Fibroblast of lung (primary cell): ENCODE measurements at places on chromosomes 12 and 14. TPM values are rescaled to one million over a fixed set of nuclear protein-coding genes. Genes with fewer than 3 reads are reported as not detected.

Gene LRCOL1
- 0.17 TPM in 1 of 2 replicates, not detected in the other for total RNA-seq

Gene FOXG1
- total RNA-seq = not detected in 2 replicates

Gene EID3
- total RNA-seq = 8.2 and 18.0 TPM in 2 replicates

- DNase-seq = peak; percentile 70
- H3K27me3 ChIP-seq = no peaks in the 10 kb centered on the region
- H3K4me1 ChIP-seq = no peaks in the 10 kb centered on the region
- H3K36me3 ChIP-seq = peaks cover 1% of the 10 kb centered on the region
- no peak overlapping the region for H3K27ac ChIP-seq
Measured at GRCh38 chr14:100824091-100824551, 1.8 kb upstream of the MEG3 start.

DNA sequence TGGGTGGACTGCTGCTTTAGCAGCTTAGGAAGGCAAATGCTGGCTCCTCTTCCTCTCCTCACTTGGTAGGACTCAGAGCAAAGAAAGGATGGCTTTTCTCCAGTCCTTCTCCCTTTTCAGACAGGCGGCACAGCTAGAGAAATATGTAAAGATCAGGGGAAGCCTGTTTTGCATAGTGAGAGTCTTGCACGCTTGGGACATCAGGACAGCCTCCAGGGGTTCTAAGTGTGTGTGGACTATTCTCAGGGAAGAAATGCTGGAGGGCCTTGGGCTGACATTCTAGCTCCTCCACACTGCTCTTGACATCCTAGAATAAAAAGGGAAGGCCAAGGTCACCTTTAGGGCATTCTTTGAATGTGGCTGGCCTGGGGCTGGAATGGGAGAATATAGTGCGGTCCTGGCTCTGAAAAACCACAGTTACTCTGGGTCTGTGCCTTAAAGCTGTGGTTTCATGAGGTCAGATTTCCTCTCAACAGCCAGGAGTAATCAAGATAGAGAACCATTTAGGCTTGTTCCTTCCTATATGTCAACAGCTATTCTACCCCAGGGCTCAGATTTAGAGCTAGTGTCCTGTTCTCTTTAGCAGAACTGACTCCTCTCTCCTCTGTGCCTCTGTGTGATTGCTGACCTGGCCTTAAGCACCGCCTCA is 24.3 kb downstream of the CMA1 start:
- H3K4me1 ChIP-seq = no peaks in the 10 kb centered on the region
- H3K36me3 ChIP-seq = no peaks in the 10 kb centered on the region
- H3K27ac ChIP-seq = no peak overlapping the region
- DNase-seq = peak; percentile 27
- H3K4me3 ChIP-seq = no peak overlapping the region

- H3K27ac ChIP-seq = peak overlapping the region; percentile 64
- no peaks in the 10 kb centered on the region for H3K36me3 ChIP-seq
- DNase-seq = peak; percentile 97
- no peak overlapping the region for H3K4me3 ChIP-seq
Measured at GRCh38 chr12:25993901-25994651, 35.6 kb downstream of the RASSF8 start.

DNA sequence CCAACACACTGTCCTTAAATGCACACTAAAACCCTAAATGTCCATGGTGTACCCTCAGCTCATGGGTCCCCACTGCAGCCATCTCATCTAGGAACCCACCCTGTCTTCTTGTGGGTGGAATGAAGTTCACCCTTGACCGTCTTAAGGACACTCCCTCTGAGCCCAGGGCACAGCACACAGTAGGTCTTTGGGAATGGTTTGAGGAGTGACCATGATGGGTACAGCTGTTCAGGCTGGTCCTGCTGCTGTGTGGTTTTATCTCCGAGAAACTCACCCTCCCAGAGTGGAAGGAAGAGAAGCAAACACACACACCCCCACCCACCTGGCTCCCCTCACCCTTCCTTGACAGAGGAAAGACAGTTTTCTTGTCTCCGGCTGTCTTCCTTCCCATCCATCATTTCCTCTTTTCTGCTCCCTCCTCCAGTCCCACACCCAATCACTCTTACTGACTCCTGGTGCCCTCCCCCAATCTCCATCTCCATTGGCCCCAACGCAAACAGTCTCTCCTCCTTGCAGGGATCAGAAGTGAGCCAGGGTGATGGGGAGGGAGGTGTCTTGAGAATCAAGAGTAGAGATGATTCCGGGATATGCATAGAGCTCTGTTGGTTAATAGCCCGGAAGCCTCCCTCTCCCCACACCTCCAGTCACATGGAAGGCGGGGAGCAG is 105.9 kb upstream of the LHX5 start:
- H3K27ac ChIP-seq = no peak overlapping the region
- no peaks in the 10 kb centered on the region for H3K27me3 ChIP-seq
- H3K36me3 ChIP-seq = no peaks in the 10 kb centered on the region

DNA sequence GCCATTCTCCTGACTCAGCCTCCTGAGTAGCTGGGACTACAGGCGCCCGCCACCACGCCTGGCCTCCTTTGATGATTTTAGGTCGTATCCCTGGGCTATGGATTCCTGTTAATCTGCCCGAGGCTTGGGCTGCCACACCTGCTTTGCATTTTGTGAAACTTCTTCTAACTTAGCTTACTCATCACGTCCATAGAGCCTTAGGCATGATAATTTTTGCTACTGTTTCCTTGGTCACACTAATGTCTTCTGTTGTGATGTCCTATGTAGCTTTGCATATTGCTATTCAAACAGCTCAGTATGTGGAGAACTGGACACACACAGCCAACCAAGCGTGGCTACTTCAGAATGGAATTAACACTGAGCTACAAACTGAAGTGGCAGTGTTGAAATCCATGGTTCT is 47.5 kb upstream of the DDX11 start:
- H3K4me1 ChIP-seq = no peaks in the 10 kb centered on the region
- no peak overlapping the region for H3K27ac ChIP-seq
- no peak overlapping the region for H3K4me3 ChIP-seq
- H3K27me3 ChIP-seq = no peaks in the 10 kb centered on the region

DNA sequence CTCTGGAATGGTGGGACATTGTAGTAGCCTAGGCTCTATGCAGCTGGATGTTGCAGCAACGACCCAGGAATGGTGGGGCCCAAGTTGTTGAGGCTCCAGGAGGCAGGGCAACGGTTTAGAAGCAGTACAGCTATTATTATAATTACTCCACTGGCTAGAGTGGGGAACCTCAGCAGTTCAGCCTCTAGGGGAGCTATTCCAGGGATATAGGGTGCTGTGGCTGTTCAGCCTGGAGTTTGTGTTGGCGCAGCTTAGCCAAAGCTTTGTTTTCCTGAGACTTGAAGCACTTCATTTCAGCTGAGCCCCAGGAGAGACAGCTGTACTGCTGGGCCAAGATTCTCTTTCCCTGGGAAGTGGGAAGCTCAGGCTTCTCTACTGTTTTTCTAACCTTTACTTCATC is 1023.0 kb upstream of the ATXN7L3B start:
- no peaks in the 10 kb centered on the region for H3K27me3 ChIP-seq
- no peak overlapping the region for H3K4me3 ChIP-seq
- no peaks in the 10 kb centered on the region for H3K4me1 ChIP-seq

DNA sequence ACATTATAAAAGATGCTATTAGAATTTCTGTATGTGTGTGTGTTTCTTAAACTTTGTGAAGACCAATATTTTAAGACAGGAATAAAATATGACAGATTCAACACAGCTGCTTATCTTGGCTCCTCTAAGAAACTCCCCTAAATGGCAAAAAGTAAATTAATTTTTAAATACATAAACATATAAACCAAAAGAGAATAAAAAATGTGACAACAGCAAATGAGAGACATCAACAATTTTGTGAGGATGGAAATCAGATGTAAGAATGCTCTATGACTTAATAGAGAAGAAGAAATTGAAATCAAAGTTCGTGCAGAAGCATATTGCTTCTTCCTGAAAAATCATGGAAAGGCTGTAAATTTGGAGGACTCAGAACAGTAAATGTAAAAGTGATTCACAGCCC is 1083.8 kb downstream of the FLRT2 start:
- DNase-seq = no peak
- H3K4me3 ChIP-seq = no peak overlapping the region
- no peaks in the 10 kb centered on the region for H3K4me1 ChIP-seq
- H3K36me3 ChIP-seq = no peaks in the 10 kb centered on the region
- no peak overlapping the region for H3K27ac ChIP-seq
- no peaks in the 10 kb centered on the region for H3K27me3 ChIP-seq

DNA sequence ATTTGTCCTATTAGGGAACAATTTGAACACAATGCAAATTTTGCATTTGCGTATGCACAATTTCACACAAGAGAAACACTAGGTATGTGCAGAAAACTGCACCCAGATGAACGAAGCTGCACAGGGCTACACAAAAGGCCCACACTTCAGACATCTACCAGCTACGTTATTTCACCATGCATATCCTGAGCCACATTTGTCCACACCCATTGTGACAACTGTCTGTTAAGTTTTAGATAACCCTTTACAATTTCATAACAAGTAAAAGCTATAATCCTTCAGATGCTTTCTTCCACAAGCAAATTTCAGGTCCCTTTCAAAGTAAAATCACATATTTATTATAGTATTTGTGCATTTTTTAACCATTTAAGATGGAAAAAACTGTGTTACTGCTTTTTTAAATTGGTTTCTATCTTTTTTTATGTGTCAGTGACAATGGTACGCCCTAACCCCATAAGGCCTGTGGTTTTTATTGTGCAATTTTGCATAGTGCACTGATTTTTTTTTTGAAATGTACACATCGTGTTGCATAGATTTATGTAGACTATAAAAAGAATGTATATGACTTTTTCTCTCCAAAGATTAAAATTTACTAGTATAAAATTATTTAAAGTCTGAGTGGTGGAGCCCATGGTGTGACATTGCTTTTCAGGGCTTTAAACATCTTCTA is 87.8 kb upstream of the BTG1 start:
- no peaks in the 10 kb centered on the region for H3K27me3 ChIP-seq
- no peak overlapping the region for H3K27ac ChIP-seq
- peak; percentile 34 for DNase-seq
- H3K4me1 ChIP-seq = no peaks in the 10 kb centered on the region
- no peak overlapping the region for H3K4me3 ChIP-seq
- no peaks in the 10 kb centered on the region for H3K36me3 ChIP-seq

GRCh38 chr14:23478109-23478759 is 8.7 kb downstream of the NGDN start:
- H3K4me1 ChIP-seq = no peaks in the 10 kb centered on the region
- H3K4me3 ChIP-seq = no peak overlapping the region
- DNase-seq = peak; percentile 63
- H3K27ac ChIP-seq = no peak overlapping the region
- no peaks in the 10 kb centered on the region for H3K27me3 ChIP-seq
- H3K36me3 ChIP-seq = peaks cover 6% of the 10 kb centered on the region
